SW480 (cell line): ENCODE measurements at places on chromosomes 13 and 19.

DNA sequence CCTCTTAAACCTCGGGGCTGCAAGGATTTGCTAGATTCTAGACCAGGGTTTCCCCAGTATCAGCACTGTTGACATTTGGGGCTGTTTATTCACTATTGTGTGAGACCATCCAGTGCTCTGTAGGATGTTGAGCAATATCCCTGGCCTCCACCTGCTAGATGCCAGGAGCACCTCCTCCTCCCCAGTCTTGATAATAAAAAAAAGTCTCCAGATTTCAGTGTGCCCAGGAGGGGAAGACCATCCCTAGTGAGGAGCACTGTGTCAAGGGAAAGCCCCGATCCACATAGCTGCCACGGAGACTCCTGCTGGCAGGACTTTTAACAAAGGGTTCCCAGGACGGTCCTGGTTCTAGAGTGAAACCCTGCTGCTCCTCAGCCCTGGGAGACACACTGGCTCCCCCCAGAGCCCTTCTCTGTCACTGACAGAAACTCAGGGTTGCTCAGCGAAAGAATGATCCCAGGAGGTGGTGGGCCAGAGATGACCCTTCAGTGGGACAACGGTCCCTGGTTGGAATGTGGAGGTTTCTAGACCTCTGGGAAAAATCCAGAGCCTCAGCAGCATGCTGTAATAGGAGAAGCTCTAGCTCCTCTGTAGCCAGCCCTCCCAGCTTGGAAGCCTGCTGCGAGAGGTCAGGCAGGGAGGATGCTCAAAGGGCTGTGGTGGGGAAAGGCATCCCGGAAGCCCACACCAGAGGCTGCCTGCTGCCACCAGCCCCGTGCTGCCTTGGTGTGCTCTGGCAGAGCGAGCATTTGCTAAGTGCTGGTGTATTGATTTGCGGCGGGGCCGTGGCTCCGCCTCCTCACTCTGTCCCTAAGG lies 20.3 kb downstream of the LYL1 start:
- peak; percentile 93 for DNase-seq

DNA sequence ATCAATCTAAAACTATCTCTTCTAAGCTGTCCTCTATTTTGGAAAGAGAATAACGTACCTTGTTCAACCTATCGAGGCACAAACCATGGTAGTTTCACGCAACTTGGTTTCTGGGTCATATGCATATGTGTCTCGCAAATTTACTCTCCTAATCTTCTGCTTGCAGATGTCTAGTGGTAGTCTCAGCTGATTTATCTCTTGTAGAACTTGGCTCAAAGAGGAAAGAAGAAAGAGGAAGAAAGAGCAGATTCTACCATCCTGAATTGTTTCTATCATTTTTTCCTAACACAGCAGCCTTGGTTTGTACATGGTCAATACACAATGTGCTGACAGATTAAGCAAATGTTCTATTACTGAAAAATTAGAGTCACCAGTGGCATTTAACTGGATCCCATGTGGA lies 282.3 kb downstream of the SPRY2 start:
- DNase-seq: no peak

DNA sequence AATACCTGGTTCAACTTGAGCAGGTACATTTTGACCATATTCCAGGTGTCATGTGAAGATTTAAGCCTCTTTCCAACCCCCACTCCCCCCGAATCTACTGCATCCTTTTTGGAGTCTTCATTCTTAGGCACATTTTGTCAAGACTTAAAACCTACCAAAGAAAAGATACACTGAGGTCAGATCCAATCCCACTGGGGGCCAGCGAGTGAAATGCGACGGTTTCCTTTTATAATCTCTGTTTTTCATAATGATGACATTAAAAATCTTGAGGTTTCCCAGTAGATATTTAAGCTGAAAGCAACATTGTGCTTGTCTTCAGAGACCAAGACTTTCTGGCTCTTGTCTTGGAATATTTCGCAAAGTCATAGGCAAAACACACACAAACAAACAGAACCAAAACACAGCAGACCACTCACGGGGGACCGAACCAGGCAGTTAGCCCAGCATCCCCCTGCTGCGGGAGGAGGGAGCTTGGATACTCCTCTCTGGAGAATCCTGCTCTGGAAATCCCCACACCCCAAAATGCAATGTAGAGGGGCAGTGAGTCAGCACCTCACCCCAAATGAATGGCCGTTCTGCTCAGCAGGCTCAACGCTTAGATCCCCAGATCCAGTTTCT lies 506 bp upstream of the GAS6 start:
- peak; percentile 35 for DNase-seq

GRCh38 chr19:8148410-8149260 lies 757 bp downstream of the FBN3 start:
- peak; percentile 84 for DNase-seq

DNA sequence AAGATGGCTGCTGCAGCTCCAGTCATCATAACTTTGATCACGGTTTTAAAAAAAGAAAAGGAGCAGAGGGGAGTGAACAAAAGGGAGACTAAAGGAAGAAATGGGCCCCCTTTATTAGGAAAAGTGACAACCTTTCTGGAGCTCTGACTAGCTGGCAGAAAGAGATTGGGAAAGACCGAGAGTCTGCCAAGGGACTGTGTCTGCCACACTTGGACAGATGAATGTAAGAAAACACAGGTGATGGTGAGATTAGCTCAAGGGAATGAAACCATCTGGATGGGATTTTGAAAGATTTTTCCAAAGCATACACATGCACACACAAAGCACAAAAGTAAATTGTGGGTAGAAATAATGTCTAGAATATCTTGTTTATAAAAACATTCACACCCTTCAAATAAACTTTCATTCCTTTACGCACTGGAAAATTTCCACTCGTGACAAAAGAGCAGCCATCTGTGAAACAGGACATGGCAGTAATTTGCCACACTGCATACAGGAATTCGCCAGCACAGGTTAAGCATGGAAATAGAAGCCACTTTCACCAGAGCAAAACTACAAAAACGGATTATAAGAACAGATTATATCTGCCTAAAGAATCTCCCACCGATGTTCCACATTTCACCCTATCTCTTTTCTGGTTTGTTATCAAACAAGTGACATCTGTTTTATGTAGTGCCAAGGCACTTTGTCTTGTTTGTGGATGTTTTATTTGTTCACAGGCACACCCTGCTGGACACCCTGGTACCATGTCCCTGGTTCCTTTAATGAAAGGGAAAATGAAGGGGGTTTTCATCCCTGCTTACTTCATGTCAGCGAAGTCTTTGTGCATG lies 819.5 kb downstream of the DIAPH3 start:
- no peak for DNase-seq

DNA sequence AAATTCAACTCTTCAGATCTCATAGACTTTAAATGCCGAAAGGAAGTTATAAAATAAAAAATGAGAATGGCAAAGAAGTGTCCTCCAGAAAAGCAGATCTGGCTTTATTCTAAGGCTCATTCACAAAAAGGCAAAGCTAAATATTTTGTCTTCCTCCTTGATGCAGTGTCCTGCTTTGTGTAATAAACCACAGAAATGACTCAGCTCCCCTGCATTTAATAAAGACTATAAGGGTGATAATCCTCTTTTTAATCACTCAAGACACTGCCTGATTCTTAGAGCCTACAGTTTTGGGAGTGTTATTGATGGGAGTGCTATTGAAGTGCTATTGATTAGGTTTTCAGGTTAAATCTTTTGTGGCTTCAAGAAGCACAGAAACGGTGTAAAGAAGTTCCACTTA lies 482.0 kb downstream of the PCDH20 start:
- DNase-seq: no peak

DNA sequence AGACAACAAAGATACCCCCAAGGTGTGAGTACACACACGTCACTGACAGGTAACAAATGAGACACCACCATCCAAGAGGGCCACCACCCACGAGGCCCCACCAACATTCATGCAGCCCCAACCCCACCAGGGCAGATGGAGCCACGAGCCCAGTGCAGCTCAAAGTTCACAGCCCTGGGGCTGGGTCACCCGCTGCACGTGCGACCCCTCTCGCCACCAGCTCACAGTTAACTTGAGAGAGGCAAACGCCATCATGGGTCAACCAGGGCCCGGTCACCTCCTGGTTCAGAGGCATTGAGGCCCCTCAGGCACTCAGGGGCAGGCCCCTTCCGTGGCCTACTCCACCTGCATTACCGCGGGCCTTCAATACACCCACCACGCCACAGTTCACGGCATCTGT lies 49.8 kb downstream of the EPS15L1 start:
- no peak for DNase-seq

- no peak for DNase-seq
Observed at GRCh38 chr13:25177636-25178035, 5.5 kb upstream of the AMER2 start.
